ENCODE measurements at places on chromosomes 5 and 9.

DNA sequence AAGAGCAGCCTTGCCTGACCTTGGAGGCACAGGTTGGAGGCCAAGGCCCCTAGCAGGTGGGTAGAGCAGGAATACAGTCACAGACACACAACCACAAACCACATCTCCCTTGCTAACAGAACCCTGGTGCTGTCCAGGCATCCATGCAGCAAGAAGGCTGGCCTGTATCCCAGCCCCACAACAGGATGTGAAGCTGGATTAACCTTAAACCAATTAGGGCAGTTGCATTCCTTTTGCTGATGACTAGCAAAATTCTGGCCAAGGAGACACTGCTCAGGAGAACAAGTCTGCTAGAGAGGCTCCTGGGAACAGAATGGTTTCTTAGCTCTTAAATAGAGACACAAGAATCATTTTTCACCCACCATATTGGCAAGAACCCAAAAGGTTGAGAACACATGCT, 97.8 kb downstream of the C5orf15 start:
- DNase-seq: peak; percentile 93

- DNase-seq: no peak
Measured at GRCh38 chr9:78297672-78297961, 692 bp downstream of the PSAT1 start.

DNA sequence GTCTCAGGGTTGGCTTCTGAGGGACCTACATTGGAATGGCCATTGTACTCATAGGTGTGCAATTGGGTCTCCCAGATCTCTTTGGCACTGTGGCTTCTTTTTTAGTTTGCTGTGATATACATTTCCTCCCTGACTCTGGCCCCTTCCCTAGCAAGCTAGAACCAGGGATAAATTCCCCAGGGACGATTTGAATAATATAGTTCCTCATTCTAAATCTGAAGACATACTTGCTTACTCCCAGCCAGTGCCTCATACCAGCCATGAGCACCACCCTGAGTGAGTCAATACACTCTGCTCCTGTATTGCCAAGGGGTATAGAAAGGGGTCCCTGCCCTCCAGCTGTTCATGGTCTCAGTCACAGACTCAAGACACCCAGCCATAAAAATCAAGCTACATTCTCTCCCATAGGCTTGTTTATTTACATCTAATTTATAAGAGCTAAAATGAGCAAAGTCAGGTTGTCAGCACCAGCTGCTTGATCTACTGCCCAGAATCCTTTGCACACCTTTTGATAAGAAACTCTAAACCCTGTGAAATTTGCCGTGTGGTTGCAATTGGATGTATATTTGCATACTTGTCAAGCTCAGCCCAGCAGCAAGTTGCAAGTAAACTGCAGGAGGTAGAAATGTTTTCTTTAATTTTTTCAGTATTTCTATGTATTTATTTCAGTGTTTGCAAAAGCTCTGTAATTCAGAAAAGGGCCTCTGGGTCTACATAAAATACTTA, 219.9 kb upstream of the IRX1 start:
- no peak for DNase-seq

DNA sequence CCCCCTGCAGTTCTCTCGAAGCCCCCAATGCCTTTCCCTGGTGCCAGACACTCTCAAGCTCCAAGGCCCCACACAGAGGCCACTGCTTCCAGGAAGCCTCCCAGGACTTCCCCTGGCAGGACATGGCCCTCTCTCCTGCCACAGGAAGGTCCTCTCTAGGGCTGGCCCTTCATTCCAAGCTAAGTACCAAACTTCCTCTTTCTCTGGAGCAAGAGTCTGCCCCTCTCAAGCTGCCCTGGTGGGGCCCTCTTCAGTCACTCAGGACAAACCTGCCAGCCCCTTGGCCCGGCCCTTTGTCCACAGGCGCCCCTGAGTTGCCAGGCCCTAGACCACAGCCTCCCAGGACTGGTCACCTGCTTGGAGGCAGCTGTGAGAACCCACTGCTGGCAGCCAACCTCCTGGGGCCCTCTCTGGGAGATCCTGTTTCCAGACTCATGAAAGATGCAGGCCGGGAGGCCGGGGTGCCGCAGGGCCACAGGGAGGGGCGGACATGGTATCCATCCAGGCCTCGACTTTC, 6.6 kb downstream of the NINJ1 start:
- DNase-seq: peak; percentile 77

GRCh38 chr9:106069241-106069640, 374.9 kb downstream of the TMEM38B start:
- DNase-seq: no peak

GRCh38 chr5:143156086-143156485, 247.4 kb downstream of the NR3C1 start:
- no peak for DNase-seq

GRCh38 chr9:2015581-2016407, 647 bp downstream of the SMARCA2 start:
- DNase-seq: peak; percentile 77

DNA sequence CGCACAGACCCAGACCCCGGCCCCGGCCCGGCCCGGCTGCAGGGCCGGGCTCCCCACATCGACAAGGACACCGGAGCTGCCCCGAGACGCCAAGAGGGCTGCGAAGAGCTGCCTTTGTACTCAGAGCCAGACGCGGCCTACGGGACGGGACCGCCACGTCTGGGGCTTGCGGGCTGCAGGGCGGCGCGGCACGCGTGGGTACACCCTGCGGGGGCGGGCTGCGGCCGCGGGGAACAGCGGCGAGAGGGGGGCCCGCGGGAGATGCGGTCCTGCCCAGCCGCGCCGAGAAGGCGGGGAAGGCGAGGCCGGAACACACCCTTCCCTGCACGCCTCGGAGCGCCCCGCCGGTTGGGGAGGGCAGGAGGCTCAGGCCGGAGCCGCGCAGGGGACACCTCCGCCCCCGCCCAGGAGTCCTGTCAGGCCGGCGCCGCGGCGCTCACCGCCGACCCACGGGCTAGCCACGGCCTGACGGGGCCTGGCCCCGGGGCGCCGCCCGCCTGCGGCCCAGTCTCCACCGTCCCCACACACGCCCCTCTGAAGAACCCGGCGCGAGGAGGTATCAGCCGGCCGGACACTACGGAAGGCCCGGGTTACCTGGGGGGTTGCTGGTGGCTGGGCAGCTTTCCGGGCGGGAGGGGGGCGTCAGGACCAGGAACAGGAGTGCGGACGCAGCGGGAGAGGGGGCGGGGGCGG, 478 bp downstream of the RAB14 start:
- peak; percentile 50 for DNase-seq

DNA sequence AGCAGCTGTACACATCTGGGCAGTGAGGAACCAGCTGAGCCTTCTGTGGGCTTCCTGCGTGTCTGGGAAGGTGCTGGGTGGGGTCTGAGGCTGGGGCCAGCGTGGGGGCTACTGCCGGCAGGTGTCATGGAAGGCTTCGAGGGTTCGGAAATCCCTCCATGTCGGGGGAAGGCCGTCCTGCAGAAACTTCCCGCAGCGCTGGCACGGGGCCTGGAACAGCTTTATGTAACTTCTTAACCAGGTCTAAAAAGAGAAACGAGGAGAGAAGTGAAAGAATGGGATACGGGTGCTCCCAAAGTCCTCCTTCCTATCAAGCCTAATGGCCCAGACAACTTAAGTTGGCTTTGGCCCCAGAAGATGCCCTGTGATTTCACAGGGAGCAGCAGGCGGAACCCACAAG, 120.6 kb upstream of the RAPGEF1 start:
- DNase-seq: no peak

GRCh38 chr5:58740956-58741355, 158.1 kb downstream of the RAB3C start:
- no peak for DNase-seq

- peak; percentile 62 for DNase-seq
Measured at GRCh38 chr5:41908374-41909079, 4.4 kb downstream of the RIMOC1 start.

DNA sequence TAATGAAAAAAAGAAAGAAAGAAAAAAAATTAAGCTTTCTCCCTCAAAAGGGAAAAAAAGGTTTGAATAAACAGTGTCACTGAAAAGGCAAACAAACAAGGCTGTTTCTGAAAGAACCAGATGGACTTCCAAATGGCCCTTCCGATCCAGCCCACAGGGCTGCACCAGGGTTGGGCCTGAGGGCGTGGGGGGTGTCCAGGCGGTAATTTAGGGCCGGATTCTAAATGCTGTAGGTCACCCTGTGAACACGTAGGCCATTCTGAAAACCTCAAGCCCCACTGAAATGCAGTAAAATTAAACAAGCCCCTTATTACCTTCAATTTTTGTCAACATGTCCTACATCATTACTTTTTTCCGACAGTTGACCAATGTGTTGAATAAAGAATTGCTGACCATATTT, 132.1 kb downstream of the HSD17B3 start:
- no peak for DNase-seq

GRCh38 chr5:68303754-68304420, 88.3 kb downstream of the PIK3R1 start:
- no peak for DNase-seq

DNA sequence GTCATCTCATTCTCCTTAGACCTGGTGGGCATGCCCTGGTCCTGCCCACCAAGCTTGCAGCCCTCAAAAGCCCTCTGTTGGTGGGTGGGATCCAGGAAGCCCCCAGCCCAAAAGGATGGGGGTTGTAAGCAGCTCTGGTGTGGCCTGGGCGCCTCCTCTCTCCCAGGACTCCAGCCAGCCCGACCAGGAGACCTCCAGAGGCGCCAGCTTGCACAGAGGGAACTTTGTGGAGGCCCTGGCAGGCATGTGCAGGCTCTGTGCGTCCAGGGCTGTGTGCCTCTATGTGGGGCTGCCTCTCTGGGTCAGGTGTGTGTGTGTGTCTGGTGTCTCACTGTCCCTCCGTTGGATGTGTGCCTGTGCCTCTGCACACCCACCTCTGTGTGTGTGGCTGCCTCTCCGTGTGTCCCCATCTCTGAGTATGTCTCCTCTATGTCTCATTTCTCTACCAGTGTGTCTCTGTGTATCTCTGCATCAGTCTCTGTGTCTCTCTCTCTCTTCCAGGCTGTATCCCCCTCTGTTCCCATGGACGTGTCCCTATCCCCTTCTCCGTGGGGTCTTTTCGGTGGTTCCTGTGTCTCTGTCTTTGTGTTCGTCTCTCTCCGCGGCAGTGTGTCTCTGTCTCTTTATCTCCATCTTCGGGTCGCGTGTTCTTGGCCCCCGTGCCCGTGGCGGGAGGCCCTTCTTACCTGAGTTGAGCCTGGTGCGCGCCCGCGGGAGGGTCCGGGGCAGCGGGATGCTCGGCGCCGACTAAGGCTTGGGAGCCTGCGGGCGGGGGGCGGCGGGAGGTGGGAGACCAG, 501 bp downstream of the ENHO start:
- no peak for DNase-seq

DNA sequence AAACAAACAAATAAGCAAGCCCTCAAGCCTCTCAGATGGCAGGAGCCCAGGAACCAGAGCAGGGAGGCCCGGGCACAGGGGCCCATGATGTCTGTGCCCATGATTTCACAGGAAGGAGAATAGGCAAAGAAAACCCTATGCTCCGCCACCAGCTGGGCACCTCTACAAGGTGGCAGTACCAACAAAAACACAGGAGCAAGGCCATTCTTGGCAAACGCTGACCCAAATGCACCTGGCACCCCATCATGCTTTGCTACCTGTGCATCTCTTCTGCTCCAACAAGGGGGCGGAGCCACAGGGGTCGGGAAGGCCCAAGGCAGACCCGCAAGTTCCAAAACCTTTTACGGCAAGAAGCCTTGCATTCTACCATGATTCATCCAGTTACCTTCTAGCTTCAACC, 3.1 kb downstream of the BRD3 start:
- DNase-seq: no peak

DNA sequence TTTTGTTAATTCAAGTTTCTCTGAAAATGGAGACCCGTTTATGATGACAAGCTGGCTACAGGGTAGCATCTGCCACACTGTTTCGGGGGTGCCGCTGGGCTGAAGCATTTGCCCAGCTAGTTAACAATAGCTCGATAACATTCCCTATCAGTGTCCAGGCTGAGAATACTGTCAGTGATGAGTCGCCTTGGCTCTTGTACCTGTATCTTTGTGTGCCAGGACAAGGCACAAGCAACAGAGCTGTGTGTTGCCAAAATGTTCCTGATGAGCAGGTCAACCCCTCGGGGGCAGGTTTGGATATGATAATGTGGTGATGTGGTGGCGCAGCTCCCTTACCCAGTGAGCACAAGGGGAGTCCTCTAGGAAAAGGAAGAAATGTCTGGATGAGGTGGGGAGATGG, 7.0 kb downstream of the TGFBI start:
- no peak for DNase-seq

GRCh38 chr5:116640236-116640635, 65.6 kb upstream of the SEMA6A start:
- no peak for DNase-seq

Measured in astrocyte of the hippocampus (primary cell).